ENCODE measurements at places on chromosomes 1 and 21. TPM values are rescaled to one million over a fixed set of nuclear protein-coding genes. Genes with fewer than 3 reads are reported as not detected.

Gene TRIM17
- 0.53 TPM for polyA plus RNA-seq

Gene FAM72B
- polyA plus RNA-seq: 1.2 TPM

Gene FNBP1L
- 13.0 TPM for polyA plus RNA-seq

DNA sequence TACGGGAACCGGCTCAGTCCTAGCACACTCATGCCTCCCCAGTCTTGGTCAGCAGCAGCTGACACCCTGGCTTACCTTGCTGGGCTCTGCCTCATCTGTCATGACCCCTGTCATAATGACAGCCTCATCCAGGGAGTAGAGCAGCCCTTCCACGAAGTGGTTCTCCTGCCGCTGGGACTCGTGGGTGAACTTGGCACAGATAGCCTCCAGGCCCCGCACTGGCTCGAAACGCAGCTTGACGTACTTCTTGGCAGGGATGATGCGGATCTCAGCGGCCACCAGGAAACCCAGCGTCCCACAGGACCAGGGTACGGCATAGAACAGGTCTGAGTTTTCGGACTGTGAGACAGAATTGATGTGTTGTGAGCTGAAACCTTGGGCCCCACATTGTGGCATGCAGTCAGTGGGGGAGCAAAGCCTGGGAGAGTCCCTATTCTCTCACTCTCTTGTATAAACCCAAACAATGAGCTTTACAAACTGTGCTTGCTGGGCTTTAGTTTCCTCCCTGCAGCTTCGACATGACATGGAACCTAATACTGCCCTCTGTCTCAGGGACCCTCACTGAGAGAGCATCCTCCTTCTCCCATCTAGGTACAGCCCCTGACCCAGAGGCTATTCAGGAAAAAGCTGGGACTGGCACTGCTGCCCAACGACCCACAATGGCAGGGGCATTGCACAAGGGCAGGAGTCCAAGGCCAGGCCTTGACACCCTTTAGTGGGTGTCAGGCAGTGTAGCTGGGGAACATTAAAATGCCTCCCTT lies 15.5 kb downstream of the DHCR24 start:
- H3K27me3 ChIP-seq: no peaks in the 10 kb centered on the region
- no peak overlapping the region for H3K4me3 ChIP-seq
- H3K27ac ChIP-seq: no peak overlapping the region
- peaks cover 13% of the 10 kb centered on the region for H3K4me1 ChIP-seq

GRCh38 chr21:26513212-26513611 lies 59.9 kb downstream of the CYYR1 start:
- DNase-seq: peak; percentile 13
- H3K27ac ChIP-seq: peak overlapping the region; percentile 7
- peaks cover 9% of the 10 kb centered on the region for H3K4me1 ChIP-seq
- H3K27me3 ChIP-seq: no peaks in the 10 kb centered on the region

DNA sequence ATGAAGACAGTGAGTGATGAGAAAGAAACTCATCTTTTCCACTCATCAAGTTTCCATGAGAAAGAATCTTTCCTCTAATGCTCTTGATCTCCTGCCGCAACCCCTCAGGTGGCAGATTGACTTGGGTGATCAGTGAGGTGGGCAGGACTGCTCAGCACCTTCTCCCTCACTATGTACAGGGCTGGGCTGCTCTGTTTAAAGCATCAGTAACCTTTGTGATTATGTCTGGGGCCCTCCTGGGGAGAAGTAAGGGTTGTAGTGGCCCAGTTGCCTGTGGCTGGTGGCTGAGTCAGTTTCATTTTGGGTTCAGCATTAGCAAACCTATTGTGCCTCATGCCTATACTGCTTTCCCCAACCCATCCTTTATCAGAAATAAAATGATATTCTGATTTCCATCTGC lies 366.0 kb downstream of the TTLL7 start:
- no peak for DNase-seq
- no peak overlapping the region for H3K27ac ChIP-seq
- peaks cover 3% of the 10 kb centered on the region for H3K27me3 ChIP-seq
- no peaks in the 10 kb centered on the region for H3K36me3 ChIP-seq

- H3K4me3 ChIP-seq: no peak overlapping the region
- H3K27ac ChIP-seq: no peak overlapping the region
- no peaks in the 10 kb centered on the region for H3K36me3 ChIP-seq
- no peak for DNase-seq
- no peaks in the 10 kb centered on the region for H3K27me3 ChIP-seq
Measured at GRCh38 chr1:202104073-202104472, 18.6 kb upstream of the GPR37L1 start.

DNA sequence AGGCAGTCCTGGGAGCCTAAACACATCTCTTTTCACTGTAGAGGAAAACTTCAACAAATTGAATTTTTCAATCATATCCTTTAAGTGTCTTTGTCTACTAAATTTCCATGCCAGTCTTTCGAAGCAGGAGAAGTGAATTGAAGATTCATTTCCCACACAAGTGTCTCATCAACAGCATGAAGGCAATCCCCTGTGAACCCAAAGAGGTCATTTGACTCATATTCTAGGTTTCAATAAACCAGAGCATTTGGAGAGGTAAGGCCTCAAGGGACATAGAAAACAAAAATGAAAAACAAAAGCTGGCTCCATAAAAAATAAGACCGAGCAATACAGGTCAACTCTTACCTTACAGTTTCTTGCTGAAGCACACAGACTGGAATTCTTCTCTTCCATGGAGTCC lies 94.1 kb upstream of the ATP1B1 start:
- no peak overlapping the region for H3K4me3 ChIP-seq
- no peak for DNase-seq
- H3K27ac ChIP-seq: no peak overlapping the region
- H3K36me3 ChIP-seq: no peaks in the 10 kb centered on the region
- H3K4me1 ChIP-seq: no peaks in the 10 kb centered on the region

Measured in keratinocyte (primary cell).